Amniotic epithelial cell (primary cell): ENCODE measurements at places on chromosomes 1 and 21.
A peak's percentile ranks its signal among the peaks of the same experiment; 100 is the strongest.

DNA sequence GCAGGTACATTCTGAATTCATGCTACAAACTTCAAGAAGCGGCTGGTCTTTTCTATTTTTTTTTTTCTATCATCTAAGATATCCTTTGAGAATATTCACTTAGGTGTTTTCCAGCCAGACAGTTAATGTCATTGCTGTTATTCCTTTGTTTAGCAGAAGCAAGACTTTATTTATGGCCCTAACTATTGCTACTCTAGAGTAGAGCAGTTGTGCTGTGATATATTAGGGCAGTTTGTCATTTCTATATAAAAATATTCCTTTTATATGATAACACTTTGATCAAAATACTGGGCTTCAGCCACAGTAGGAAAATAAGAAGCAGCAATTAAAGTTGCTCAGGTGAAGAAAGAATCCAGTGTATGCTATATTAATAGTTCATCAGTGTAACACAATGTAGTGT is 959.3 kb downstream of the NCAM2 start:
- DNase-seq, result no peak

- peak; percentile 6 for DNase-seq
Measured at GRCh38 chr1:51504806-51505525, 14.1 kb downstream of the EPS15 start.

- no peak for DNase-seq
Measured at GRCh38 chr1:1920608-1921458, 1.8 kb upstream of the TMEM52 start.

DNA sequence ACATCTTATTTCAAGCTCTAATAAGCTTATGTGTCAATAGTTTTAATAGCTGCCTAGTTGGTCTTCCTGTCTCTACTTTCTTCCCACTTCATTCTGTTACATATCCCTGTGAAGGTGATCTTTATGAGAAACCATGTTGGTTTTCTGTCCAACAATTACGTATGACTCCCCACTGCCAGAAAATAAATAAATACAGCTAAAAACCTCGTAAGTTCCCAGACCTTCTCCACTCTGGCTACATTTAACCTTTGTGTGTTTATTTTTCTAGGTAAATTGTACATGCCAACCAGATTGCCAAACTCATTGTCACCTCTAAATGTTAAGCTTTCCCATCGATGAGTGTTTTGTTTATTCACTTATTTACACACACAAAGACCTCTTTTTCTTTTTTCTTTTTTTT is 147.2 kb downstream of the CRB1 start:
- DNase-seq, result no peak

- DNase-seq, result no peak
Measured at GRCh38 chr1:23801338-23801748, 789 bp upstream of the GALE start.

DNA sequence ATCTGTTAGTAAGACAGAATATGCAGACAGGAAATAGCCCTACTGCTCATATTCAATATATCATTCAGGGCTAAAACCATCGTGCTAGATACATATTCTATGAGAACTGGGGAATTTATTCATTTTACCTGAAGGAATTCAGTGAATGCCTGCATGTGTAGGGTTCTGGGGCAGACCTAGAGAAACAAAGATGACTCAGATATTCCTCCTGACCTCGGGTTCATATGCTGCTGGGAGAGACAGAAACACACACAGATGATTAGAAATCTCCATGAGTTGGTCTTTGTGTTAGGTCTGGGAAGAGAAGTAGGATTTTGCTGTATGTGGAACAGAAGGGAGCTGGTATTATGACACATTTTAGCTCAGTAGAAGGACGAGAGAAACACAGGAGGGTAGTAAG is 176.5 kb upstream of the ST6GALNAC5 start:
- DNase-seq, result peak; percentile 44

GRCh38 chr1:27632387-27633297 is 2.3 kb downstream of the FGR start:
- DNase-seq, result no peak

GRCh38 chr1:145898756-145899155 is 11.1 kb downstream of the ITGA10 start:
- DNase-seq, result no peak

DNA sequence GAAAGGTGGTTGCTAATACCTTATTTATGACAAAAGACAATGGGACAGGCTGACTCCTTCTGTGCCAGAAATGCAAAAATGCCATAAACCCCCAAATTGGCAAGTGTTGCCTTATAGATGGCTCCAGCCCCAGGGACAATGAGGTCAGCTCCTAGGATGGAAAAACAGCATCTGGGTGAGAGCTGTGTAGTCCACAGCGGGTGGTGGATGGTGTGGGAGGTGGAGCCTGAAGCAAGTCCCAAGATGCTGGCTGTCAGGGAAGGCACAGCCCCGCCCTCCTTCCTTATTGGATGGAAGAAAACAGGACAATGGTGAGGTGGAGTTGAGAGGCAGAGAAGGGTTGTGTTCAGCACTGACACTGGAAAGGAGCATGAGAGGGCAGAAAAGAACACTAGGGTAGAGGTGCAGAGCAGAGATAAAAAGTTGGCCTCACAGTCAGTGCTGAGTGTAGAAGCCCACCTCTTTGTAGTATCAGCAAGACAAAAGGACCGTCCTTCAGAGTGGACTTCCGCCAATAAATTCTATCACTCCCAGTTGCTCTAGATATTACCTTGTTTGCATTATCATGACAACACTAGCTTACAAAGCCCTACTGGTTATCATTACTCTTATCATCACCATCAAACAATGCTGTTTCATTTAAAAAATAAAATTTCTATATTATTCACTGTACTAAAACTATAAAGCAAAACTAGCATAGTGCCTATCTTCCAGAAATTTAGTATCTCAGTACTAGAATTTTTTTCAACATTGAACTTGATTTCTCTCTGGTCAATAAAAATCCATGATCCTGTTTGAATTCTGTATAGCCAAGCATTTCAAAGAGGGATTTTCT is 3.7 kb upstream of the SDE2 start:
- peak; percentile 37 for DNase-seq

DNA sequence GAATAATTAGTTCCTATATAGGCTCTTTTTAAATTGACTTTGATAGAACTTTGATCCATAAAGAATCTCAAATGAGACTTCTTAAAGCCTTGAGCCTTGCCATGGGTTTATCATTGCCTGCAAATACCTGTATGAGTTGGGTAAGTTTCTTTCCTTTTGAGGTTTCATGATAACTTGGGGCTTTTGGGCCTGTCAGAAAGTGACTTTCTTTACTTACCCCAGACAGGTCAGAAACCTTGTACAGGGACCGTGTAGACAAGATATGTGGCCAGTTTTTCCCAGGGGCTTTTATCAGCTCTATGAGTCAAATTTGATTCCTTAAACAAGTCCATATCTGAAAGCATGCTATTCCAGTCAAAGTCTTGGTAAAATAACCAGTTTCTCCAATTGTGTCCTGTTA is 17.3 kb downstream of the KCTD3 start:
- no peak for DNase-seq

DNA sequence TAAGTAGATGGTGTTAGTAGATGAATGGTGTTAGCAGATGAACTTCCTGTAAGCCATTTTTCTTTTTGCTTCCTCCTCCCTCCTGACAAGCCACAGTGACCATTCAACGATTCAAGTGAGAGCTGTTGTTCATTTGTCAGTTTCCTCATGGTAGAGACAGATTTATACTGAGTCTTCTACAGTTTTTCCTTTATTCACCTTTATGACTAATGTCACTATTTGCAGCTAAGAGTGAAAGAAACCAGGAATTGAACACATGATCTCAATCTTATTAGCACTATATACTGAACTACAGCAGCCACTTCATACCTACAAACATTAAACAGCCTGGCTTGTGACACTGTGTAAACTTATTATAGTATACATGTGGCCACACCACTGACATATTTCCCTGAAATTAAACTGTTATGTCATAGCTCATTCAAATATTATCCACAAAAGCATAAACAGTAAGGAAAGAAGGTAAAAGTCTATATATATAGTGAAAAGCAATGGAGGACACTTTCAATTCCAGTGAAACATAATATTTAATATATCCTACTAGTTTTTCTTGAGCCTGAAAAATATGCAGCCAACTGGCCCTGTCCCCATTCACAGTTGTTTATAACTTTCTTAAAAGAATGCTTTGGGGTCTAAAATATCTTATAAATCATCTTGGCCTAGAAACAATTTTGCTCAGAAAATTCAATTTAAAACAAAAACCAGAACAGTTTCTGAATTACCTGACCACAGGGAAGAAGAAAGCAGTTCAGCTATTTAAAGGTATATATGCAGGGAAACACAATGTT is 566.9 kb upstream of the ZRANB2 start:
- DNase-seq, result no peak

DNA sequence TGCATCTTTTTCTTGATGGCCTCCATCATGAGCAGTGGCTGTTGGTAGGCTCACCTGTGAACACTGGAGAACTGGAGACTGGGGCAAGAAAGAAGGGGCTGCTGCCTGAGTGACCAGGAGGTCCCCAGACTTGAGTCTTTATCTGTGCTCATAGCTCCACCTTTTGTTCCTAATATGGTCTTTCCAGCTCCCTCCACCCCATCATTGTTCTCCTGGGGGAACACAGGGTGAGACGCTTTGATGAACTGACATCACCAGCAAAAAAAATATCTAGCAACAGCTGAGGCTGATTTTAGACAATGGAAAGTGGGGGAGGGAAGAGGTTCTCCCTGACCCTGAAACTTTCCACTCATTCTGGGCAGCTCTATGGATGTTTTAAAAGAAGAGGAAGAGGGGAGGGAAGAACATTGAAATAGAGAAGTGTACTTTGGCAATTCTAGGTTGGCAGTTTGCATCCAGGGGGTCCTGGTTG is at the start of gene TPM3:
TSS of gene TPM3 (minus strand) at position 111 of the 472 bp plus-strand sequence. CDS start at position 29, 82 bp downstream.
- DNase-seq, result no peak

DNA sequence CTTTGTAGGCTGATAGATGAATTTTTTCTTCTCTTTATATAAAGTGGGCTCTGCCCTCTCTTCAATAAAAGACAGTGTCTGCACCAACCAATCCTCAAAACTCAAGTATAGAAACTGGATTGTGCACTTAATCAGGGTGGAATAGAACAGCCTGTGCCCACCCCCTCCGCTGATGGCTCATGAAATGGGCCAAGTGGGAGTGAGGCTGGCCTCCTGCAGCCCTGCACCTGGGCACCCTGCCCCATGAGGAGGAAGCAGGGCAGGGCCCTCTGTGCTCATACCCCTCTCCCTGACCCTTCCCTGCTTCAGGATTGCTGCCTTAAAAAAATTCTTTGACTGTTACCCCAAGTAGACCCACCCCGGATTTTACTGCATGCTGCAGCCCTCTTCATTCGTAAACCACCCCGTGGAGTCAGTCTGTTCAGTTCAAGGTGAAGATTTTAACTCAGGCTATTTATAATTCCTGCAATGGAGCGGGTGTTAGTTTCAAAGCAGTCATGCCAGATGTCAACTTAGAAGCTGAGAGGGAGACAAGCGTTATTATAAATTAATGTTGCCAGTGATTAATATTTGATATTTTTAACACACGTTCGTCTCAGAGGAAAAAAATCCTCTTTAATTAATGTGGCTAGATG is 15.8 kb downstream of the PROK1 start:
- DNase-seq, result no peak

- DNase-seq, result no peak
Measured at GRCh38 chr1:10911490-10912166, 100.8 kb upstream of the TARDBP start.

- DNase-seq, result peak; percentile 74
Measured at GRCh38 chr1:8598060-8598724, 219.2 kb downstream of the RERE start.
